ENCODE measurements at places on chromosomes 2 and 18.

DNA sequence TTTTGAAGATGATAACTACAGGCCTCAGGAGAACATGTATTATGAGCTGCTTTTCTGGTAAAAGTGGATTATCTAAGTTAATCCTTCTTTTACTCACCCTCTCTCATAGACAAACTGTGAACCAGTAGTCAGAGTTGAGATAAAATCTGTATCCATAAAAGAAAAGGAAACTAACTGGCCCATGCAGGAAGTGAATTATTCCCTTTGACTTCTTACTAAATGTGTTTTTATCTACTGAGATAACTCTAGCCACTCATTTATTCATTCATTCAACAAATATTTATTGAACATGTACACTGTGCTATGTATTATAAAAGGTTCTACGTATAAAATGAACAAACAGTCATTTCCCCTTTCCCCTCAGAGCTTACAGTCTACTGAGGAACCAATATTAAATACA, 10.0 kb downstream of the WDR35 start:
- no peak for DNase-seq

GRCh38 chr2:113851640-113852039, 38.2 kb upstream of the ACTR3 start:
- peak; percentile 80 for DNase-seq

DNA sequence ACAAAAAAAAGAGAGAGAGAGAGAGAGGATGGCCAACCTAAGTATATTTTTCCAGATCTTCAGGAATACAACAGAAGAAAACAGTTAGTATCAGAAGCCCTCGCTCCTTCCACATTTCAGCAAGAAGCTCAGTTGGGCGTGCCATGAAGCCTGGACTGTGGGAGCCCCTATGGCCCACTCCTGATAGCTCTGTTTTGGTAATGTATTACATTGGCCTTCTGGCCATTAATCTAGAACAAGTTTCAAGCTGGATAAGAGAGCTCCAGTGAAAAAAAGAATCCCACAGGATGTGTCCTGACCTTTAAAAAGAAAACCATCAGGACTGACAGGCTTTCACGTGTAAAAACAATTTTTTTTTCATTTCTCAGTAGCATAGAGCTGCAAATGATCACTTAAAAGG, 197.9 kb downstream of the ICOS start:
- DNase-seq, result no peak

- DNase-seq, result no peak
Observed at GRCh38 chr2:238379096-238379810, 47.5 kb upstream of the ASB1 start.

- no peak for DNase-seq
Observed at GRCh38 chr18:46260016-46260878, 156.1 kb downstream of the HAUS1 start.

Data from lung (tissue), 17 donors.